NCI-H2171 (cell line): ENCODE measurements at places on chromosomes 2 and 18.
A peak's percentile ranks its signal among the peaks of the same experiment; 100 is the strongest.

GRCh38 chr2:165876269-165876668, 77.3 kb downstream of the TTC21B start:
- no peak for DNase-seq

- DNase-seq, result no peak
Observed at GRCh38 chr2:43018179-43019024, 208.0 kb downstream of the ZFP36L2 start.

DNA sequence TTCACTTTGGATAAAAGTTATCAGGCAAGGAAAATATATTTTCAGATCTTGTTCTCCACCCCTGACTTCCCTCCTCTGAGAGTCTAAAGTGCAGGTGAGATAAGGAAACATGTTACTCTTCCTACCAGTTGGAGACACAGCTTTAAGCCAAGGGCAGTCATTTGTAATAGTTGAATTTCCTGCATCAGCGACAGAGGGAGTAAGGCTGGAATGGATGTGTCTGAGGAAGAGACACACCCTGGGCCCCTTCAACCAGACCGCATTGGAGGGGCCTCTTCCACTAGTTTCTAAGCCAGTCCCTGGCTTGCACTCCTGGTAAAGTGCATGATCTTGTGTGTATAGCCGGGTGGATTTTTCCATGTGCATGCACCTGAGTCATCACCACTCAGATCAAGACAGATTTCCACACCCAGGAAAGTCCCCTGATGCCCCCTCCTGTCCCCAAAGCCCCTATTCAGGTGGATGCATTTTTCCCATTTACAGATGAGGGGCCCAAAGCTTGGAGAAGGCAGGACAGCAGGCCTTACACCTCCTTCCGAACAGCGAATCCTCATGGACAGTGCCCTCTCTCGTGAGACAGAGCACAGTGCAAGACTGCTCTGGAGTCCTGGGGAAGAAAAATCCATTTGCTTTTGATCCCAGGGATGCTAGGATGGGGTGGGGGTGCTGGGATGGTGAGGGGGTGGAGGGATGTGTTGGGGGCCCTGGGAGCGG, 66.7 kb upstream of the SH3RF3 start:
- DNase-seq, result no peak

GRCh38 chr2:127185705-127186104, 34.4 kb downstream of the CYP27C1 start:
- DNase-seq, result no peak

DNA sequence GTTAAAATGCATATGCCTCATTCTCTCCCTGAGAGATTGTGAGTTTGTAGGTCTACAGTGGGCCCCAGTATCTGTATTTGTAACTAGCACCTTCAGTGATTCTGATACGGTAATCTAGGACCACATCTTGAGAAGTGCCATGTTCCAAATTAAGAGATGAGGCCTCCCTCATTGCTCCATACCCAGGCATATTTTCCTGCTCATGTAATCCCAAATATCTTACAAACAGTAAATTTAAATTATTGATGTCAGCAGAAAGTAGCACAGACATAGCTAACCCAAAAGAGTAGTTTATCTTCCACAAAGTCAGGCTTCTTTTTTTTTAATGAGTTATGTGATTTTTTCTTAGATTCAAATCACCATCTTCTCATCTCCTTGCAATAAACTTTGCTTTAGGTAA, 263.8 kb downstream of the SETBP1 start:
- no peak for DNase-seq

- DNase-seq, result no peak
Observed at GRCh38 chr2:79292239-79292957, 132.8 kb upstream of the REG3A start.

GRCh38 chr2:44668336-44668735, 273.2 kb upstream of the SIX3 start:
- DNase-seq, result no peak

GRCh38 chr2:66897181-66897580, 462.3 kb downstream of the MEIS1 start:
- no peak for DNase-seq

DNA sequence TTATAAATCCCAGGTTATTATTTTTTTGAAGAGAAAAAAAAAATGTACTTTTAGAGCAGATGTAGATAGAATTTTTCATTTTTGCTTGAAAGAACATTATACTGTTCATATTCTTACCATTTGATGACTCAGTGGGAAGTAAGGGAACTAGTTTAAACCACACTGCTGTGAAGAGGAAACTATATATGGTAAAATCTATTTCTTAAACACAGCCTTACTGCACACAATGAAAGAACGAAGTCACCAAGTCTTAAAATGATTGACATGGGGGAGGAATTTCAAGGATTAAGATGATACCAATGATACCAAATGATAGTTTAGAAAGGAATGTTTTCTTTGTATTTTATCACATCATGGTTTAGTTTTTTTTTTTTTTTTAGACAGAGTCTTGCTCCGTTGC, 5.0 kb downstream of the ACTR2 start:
- DNase-seq, result no peak

DNA sequence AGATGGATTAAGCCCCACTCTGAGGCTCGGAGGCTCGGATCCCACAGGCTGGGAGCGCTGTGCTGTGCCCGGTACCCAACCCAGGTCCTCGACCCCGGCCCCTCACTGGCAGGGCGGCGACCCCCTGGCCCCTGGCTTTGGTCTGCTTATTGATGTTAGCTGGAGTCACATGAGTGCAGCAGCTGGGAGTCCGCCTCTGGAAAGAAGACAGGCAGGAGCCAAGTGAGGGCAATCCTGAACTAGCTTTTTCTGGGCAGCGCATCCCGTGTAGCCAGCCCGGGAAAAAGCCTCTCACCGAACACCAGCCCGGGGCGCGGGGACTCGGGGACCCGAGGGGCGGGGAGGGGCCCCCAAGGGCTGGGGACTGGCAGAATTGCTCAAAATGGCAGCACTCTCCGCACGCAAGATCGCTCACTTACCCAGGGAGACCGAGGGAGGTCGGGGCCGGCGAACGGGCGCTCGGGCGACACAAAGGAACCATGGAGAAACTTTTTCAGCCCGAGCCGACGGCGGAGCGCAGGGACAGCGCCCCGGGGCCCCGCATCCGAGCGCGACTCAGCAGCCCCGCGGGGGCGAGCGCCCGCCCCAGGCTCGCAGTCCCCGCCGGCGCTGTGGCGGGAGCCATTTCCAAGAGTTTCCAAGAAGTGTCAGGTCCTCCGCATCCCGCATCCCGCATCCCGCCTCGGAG, 567 bp downstream of the TMEM200C start:
- DNase-seq, result no peak

GRCh38 chr2:20425371-20425881, 21.4 kb upstream of the RHOB start:
- DNase-seq, result no peak

DNA sequence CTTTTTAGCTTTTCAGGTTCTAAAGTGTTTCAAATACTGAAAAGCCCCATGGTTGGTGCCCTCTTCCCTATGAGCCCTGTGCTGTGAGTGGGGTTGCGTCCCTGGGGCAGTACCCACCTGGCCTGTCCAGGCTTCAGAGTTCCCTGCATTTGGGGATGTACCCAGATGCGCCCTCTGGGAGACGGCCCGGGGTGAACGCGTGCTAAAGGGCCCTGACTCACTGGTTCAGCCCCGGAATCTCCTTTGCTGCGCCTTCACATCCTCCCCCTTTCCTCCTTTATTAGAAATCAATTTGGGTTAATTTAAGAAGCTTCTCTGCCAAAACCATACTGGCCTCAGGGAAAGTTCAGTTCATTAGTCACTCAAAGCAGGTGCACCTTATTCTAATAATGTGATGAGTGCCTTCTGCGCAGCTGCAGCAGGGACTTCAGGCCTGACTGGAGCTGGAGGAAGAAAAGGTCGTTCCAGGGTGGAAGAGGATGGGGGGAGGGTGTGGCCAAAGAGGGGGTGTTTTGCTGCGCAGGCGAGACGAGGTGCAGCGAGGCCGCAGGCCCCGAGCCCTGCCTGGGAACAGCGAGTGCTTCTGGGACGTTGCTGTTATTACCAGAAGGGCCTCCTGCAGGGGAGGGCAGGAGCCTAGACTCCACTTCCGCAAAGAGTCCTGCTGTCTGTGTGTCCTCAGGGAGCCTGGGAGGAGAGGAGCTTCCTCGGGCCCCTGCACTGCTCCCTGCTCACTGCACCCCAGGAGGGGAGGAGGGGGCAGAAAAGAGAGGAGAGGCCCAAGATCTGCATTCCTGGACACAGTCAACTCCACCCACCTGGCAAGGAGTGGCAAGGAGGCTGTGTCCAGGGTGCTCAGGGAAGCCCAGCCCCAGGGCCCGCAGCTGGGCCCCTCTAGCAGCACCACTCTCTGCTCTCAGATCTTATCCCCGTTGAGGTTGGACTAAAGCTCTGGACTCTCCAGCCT, 223.2 kb upstream of the PXDN start:
- no peak for DNase-seq

GRCh38 chr18:70294471-70295191, 5.8 kb downstream of the SOCS6 start:
- no peak for DNase-seq

- DNase-seq, result no peak
Observed at GRCh38 chr18:56473400-56474024, 164.9 kb downstream of the TXNL1 start.

- no peak for DNase-seq
Observed at GRCh38 chr2:98708396-98709186, 22.3 kb downstream of the MGAT4A start.

DNA sequence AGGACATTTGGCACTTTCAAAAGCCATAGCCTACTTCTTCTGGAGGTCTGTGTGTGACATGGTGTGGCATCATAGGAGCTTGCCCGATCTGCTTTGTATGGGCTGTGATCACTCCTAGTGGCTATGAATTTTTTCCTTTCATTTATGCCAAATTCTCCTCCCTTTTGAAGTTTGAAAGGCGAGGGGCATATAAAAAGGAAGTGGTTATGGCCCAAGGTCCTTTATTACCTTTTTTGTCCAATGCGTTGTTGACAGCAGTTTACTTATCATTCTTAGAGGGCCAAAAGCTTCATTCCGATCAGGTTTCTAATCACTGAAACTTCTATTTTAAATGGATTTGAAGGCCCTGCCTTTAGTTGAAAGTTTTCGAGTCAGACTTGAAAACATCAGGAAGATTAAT, 224.3 kb upstream of the FOSL2 start:
- no peak for DNase-seq

DNA sequence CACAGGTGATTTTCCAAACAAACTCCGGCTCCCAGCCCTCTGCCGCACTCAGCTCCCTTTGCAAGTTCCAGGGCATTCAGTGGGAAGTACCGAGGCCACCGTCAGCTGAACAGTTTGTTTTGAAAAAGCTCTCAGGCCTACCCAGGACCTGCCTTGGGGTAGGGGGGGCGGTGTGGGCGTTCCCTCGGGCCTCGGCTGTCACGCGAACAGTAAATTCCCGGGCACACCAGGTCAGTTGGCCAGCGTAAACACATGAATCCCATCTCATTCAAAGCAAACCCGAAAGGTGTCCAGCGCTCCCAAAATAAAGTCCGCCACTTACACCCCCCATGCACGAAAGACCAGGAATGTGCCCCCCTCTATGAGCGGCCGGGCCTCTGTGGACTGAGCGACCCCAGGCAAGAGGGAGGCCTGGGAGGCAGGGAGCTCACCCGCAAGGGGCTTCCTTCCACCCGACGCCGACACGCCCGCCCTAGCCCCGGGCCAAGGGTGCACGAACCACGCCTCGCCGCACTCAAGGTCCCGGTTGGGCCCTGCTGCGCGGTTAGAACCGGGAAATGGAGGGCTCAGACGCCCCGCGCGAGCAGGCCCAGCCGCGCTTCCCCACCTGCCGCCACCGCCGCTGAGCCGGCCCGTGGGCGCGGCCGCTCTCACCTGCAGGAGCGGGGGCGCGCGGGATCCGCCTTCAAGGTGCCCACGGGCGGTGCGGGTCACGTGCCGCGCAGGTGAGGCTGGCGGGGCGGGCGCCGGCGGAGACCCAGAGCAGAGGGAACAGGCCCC, at the start of gene WDSUB1:
TSS of gene WDSUB1 (minus strand) at position 775 of the 780 bp plus-strand sequence. CDS start 3,634 bp downstream, outside the sequence.
- peak; percentile 69 for DNase-seq

- no peak for DNase-seq
Observed at GRCh38 chr2:83584672-83585071, 874.4 kb downstream of the SUCLG1 start.

DNA sequence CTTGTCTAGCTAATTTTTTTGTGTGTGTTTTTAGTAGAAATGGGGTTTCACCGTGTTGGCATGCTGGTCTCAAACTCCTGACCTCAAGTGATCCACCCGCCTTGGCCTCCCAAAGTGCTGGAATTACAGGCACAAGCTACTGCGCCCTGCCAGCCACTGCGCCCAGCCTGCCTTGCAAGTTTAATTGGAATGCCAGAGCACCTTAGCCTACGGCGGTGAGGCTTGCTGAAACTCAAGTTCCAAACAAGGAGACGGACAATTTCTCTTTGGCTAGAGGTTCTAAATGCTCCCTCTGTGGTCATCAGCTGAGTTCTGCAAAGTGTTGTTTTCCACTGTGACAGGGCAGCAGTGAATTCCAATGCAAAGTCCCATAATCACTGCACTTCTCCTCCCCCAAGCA, 583.4 kb downstream of the KCNJ3 start:
- DNase-seq, result no peak

DNA sequence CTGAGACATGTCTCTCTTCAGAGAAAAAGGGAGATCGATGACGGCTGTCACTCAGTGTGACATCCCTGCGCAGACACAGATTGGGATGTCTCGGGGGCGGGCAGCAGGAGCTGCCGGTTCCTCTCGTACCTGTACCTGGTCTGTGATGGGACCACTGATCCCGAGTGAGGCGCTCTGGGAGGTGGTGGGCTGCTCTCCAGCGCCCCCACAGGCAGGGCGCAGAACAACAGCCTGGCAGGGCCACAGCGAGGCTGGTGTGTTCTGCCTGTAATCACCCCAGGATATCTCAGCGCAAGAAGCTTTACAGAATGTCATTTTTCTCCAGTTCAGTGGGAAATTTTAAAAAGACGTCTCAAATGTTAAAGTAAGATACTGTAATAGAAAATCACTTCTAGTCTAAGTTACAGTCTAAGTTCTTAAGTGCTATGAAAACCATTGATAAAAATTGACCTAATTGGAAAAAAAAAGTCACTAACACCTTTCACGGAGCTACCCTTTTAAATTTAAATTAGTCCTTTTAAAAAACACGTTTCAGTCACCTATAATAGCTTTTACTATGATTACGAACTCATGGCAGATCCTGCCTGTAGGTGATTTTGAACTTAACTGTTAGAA, 189.8 kb downstream of the SNTG2 start:
- no peak for DNase-seq

- peak; percentile 88 for DNase-seq
Observed at GRCh38 chr2:68828887-68829708, 42.1 kb downstream of the BMP10 start.

GRCh38 chr2:182503886-182504285, 77.0 kb upstream of the PDE1A start:
- no peak for DNase-seq

DNA sequence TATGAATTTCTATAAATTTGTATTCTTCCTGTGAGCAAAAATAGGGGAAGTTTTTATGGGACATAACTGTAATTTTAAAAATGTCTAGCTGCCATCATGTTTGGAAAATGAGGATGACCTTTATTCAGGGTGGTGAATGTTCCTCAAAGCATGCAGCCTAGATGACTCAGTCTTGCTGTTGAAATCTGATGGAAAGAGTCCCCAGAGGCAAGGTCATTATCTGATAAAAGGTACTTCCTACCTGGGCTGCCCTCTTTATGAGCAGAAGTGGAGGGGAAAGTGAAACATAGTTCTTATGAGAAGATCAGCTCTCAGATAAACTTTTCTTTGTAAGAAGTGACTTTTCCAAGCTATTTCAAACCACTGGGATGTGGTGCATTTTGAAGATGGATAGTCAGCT, 1144.7 kb upstream of the PIK3C3 start:
- no peak for DNase-seq
